ENCODE measurements at places on chromosomes 12 and 14.
A peak's percentile ranks its signal among the peaks of the same experiment; 100 is the strongest.

GRCh38 chr12:127559349-127560040, 707.5 kb upstream of the TMEM132C start:
- no peak for DNase-seq

GRCh38 chr12:4628406-4628805, 20.4 kb downstream of the AKAP3 start:
- no peak for DNase-seq

DNA sequence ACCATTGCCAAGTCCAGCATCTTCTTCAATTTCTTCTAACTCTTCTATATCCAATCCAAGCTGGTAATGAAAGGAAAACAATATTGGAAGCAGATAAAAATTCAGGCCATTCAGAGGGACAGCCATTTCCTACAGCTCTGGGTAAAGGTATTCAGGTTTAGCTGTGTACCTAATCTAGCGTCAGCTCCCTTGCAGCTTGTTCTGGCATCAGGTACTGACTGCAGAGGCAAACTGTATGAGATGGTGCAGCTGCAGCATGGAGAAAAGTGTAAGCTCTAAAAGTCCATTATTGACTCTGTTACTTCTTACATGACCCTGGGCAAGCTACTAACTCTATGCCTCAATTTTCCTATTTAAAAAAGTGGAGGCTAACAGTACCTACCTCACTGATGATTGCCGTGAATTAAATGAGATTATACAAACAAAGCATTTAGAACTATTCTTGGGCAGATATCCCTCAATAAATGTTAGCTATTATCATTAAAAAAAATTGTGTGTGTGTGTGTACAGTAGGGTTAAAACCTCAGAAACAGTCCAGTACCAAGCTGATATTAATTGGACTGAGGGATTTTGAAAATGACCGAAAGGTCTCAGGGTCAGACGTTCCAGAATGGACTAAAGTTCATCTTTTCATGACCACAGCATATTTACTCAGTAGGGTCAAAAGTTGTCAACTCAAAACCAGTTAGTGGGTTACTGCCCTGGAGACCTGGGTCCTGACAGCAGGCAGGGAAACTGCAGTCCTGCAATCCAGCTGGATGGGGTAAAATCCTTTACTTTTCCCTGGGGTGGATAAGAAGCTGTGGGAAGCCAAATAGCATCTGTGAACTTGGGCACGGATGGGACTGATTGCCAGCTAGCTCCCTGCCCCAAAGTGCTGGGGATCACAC, 8.9 kb downstream of the PYGL start:
- no peak for DNase-seq

DNA sequence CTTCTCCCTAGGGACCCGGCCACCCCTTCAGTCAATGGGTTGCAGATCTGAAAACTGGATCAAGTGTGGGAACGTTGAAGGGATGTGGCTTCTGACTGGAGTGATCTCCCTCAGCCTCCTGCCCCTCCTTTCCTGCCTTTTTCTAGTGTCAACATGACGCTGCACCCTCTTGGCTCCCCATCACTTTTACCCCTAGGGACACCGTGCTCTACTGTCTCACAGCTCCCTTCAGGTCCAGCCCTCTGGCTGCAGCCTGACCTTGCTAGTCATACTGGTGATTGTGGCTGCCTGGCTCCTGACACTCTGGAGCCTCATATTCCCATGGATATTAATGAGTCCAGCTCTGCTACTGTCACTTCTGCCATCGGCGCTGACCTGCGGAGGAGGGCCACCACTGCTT, 51.5 kb upstream of the RASSF3 start:
- DNase-seq = no peak

GRCh38 chr12:68495336-68496070, 115.2 kb upstream of the RAP1B start:
- DNase-seq = no peak

GRCh38 chr12:19744705-19745218, 305.5 kb downstream of the AEBP2 start:
- no peak for DNase-seq

- DNase-seq = no peak
Measured at GRCh38 chr12:96872961-96873360, 34.1 kb upstream of the NEDD1 start.

- DNase-seq = no peak
Measured at GRCh38 chr14:106207316-106207715, 680.9 kb downstream of the TMEM121 start.

GRCh38 chr12:47808574-47809365, 10.9 kb downstream of the HDAC7 start:
- DNase-seq = no peak

DNA sequence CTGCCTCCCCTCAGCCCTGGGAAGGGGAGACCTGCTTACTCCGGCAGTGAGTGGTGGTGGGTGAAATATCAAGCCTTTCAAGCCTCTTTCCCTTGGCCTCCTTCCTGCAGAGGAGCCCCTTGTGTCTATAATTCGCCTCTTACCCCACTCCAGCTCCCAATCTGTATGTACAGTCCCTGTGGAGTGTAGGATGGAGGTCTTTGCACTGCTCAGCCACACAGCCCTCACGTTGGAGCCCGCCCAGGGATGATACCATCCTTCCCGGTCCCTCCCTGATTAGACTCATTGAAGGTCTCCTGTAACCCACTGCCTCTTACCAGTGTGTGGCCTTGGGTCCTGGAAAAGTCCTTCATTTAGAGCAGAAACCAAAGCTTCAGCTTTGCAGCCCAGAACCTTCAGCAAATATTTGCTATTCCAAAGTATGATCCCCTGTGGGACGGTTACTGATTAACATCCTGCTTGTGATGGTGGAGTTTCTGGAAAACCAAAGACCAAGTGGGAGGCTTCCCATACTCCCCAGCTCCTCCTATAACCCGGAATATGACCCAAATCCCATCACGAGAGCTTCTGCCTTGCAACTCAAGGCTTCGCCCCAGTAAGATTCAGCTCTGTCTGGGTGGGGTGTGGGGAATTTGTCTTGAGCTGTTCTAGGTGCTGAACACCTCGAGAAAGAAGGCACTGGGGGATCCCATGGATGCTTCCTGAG, at the start of gene SERPINA10:
TSS of gene SERPINA10 (minus strand) at position 397 of the 706 bp plus-strand sequence. CDS start 2,675 bp downstream, outside the sequence.
- DNase-seq = no peak

DNA sequence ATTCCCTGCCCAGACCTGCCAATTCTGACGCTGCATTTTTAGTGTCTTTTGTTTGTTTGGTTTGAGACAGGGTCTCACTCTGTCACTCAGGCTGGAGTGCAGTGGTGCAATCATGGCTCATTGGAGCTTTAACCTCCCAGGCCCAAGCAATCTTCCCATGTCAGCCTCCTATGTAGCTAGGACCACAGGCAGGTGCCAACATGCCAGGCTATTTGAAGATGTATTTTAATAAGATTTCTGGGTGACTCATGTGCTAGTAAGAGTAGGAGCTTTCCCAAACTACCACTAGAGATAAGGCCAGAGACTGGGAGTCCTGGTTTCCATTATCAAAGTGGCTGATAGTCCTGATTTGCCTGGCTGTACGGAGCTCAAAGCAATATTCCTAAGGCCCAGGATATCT, 693.3 kb downstream of the MED13L start:
- DNase-seq = no peak

DNA sequence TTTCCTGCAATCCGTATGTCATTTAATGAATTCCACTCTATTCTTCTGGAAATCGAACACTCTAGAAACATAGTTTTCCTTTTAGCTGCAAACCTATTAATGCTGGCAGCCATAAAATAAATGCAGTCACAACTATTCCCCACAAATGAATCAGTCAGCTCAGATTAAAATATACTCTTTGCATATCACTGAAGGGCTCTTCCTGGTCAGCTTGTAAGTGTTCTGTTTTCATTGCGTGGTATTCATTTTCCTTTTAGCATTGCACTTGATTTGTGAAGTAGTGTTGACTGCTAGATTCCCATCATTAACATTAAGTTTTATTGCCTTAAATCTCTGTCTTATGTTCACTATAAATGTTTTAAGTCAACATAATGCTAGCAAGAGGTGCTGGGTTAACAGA, 685.9 kb downstream of the DIO2 start:
- no peak for DNase-seq

GRCh38 chr12:108814462-108815211, 42.7 kb downstream of the SSH1 start:
- no peak for DNase-seq

GRCh38 chr14:69055999-69056788, 77.1 kb upstream of the ACTN1 start:
- DNase-seq = peak; percentile 23

DNA sequence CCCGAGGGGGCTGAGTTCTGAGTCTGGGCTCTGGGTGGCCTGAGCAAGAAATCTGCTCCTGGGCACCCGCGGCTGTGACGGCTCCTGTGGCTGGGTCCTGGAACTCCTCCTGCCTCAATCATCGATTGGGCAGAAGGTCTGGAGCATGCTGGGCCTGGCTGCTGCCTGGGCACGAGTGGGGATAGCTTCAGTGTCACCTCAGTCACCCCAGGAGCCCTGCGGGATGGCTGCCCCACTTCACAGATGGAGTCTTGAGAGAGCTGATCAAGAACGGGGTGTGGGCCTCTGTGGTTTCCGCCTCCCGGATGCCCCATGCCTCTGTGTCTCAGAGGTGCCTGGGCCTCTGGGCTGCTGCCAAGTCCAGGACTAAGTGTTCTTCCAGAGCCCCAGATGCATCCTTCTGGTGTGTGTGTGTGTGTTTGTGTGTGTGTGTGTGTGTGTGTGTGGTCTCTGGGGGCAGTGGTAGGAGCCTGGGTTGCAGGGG, 185.6 kb upstream of the C14orf180 start:
- no peak for DNase-seq

DNA sequence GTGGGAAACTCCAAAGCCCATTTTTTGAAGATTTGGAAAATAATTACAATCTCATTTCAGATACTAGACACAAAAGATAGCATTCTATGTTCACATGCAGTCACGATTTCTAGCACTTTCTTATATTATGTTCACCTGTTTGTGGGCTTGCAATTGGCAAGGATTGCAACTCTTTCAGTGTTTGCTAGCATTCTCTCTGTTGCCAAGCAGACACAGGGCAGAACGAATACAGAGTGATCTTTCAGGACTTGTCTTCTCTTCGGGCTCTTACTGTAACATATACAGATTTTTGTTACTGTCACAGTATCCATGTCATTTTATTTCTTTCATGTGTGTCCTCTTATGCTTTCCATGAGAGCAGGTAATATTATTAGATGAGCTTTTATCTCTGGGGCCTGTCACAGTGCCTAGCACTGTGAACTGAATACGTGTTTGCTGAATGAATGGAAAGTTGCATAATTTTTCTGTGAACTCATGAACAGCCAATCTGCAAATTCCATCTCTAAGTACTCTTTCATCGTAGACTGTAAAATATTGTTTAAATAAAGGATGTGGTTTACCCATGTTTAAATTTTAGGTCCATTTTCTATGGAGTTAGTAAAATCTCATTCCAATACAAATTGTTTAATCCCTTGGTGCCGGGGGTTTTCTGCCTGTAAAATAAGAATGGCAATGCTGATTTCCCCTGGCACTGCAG, 105.1 kb downstream of the BMP4 start:
- DNase-seq = no peak

DNA sequence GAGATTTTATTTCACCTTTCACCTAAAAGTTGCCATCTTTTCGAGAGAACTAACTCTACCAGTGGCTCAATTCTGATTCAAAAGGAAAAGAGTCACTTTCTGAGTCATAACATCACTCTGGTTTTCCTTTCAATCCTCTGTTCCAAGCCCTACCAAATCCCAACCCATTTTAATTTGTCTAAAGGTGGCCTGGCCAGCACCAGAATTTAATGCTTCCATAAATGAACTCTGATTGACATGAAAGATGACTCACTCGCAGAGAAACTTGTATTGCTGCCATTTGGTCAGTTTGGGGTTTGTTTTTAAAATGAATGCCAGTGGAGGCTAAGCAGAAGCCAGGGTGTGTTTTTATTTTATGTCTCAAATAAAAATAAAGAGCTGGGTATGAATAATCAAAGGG, 117.4 kb upstream of the SOX5 start:
- no peak for DNase-seq

- DNase-seq = no peak
Measured at GRCh38 chr12:112904571-112904970, 2.2 kb upstream of the OAS1 start.

- no peak for DNase-seq
Measured at GRCh38 chr14:100574642-100575031, 12.6 kb downstream of the BEGAIN start.

- DNase-seq = no peak
Measured at GRCh38 chr14:96309133-96309895, 53.3 kb downstream of the BDKRB1 start.

DNA sequence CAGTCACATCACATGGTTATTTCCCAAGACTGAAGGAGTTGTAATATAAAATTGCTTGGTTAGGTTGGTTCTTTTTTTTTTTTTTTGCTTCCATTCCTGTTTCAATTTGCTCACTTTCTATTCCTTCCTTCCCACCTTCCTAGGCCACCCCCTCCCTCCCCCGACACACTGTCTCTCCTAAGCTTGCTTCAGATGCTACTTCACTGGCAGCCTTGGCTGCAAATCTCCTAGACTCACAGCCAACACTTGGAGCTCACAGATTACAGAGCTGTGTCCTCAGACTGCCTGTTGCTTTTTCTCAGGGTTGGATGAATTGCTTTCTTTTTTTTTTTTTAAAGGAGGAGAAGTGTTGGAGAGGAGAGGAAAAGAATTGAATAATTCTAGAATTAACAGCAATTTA, 77.3 kb upstream of the GRIN2B start:
- no peak for DNase-seq

GRCh38 chr12:66275040-66275439, 27.3 kb upstream of the HELB start:
- no peak for DNase-seq

DNA sequence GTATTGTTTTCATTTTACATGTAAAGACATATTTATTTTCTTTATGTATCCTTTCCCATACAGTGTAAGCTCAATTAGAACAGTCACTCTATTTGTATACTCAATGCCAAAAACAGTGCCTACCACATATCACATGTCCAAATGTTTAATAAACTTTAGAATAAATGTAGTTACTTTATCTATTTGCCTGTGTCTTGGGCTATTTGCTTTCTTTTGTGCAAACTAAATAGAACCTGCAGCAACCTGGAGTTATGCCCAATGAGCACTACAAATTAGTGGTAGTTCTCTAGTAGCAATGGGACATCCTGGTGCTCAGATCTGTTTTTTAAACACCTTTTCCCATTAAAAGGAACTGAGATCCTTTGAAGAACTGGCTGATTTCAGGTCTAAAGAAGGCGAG, 186.7 kb downstream of the PPFIA2 start:
- DNase-seq = no peak

DNA sequence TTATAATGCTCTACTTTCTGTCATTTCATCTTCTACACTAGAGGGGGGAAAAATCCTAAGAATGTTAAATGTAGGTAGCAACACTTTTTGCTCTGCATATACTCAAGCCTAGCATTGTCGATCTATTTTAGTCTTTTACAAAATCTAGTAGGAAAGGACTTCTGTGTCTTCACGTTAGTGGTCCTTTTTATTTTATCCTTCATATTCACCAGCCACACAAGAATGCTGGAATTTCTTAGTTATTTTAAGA, 253.0 kb upstream of the FLRT2 start:
- DNase-seq = no peak
